Activated CD4-positive, alpha-beta memory T cell treated with anti-CD3 and anti-CD28 coated beads for 36 hours (primary cell): ENCODE measurements at places on chromosomes 11 and 22.

- DNase-seq = no peak
Observed at GRCh38 chr22:27073601-27074425, 416.4 kb downstream of the MIAT start.

- DNase-seq = no peak
Observed at GRCh38 chr11:22567759-22568158, 57.9 kb downstream of the FANCF start.

GRCh38 chr22:50535113-50535512 lies 5.3 kb upstream of the TYMP start:
- DNase-seq = no peak

DNA sequence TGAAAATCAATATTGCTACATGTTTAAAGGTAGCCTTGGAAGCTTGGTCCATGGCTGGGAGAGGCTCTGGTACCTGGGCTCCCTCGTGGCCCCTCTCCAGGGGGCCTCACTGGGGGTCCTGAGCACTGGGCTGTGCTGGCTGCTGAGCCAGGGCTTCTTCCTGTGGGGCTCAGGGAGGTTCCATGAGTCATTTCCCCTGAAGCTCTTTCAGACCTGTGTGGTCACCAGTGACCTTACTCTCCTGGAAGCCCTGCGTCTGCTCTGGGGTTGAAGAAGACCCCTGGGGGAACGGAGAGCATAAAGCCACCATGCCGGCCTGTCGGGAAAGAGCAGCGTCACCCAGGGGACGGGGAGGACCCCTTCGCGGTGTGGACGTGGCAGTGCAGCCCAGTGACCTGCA lies 389.0 kb downstream of the TBC1D22A start:
- DNase-seq = no peak

DNA sequence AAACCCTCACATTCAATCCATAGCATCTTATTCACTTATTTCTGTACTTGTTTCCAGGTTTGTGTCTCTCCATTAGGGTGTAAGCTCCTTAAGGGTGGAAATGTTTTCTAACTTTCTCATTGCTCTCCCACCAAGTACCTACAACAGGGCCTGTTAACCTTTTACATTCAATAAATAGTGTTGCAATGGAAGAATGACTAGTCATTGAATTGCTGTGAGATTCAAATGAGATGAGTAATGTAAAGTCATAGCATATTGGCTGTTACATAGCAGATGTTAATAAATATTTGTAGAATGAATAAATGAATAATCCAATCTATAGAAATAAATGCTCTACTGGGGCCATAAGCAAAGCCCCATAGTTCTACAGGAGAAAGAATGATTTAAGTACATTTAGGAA lies 75.4 kb upstream of the DDI1 start:
- no peak for DNase-seq

DNA sequence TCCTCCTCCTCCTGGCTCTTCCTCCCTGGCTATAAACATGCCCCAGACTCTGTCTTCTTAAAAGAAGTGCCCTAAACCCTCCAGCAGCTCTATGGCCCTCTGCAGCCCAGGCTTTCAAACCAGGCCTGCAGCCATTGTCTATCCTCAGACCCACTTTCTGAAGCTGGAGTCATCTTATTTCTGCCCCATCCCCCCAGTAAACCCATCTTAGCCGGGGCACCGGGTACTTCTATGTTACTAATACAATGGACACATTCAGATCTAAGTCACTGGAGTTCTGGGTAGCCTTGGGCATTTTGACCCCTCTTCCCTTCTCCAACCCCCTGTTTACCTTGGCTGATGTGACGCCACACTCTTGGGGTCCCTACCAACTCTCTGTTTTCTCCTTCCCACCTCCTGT lies 29.7 kb upstream of the CACNG2 start:
- no peak for DNase-seq

- no peak for DNase-seq
Observed at GRCh38 chr11:13884158-13884799, 78.2 kb upstream of the SPON1 start.
